ENCODE measurements at places on chromosomes 13 and 19.
A peak's percentile ranks its signal among the peaks of the same experiment; 100 is the strongest.

DNA sequence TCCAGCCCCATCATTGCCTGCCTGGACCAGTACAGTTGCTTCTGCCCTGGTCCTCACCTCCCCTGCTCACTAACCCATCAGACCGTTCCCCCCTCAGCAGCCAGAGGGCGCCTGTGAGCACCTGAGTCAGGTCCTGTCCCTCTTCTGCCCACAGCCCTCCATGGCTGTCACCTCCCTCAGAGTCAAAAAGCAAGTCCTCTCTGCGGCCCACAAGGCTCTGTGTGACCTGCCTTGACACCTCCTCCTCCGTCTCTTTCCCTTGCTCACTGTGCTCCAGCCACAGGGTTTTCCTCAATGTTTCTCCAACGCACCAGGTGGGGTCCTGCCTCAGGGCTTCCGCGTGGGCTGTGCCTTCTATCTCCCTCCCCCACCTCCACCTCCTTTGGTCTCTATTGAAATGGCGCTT lies 29.4 kb upstream of the PTPRS start:
- no peak for DNase-seq

GRCh38 chr19:34461375-34462100 lies 20.0 kb upstream of the WTIP start:
- DNase-seq = no peak

DNA sequence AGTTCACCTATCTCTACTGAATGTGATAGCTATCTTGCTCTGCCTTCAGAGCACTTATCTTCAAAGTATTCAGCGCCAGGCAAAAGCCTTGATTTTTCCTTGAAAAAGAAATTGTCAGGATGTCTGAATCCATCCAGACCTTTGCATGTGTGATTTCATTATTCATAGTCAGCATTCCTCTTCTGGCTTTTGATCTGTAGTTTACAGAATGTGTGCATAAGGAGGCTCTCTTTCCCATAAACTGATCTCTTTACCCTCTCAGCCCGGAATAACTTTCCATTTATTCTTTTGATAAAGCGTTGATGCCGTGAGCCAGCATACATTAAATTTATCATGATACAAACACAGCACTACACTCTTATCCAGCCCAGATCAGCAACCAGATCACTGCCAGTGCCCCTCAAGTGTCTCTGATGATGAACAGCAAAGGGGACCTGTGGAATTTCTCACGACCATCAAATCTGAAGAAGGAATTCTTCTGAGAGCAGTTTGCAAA lies 130.8 kb downstream of the DNAJC15 start:
- no peak for DNase-seq

- no peak for DNase-seq
Observed at GRCh38 chr13:49258089-49258796, 10.5 kb downstream of the CDADC1 start.

- no peak for DNase-seq
Observed at GRCh38 chr19:40245506-40246128, 19.1 kb upstream of the CCNP start.

GRCh38 chr13:100460791-100461190 lies 127.8 kb downstream of the GGACT start:
- DNase-seq = no peak

DNA sequence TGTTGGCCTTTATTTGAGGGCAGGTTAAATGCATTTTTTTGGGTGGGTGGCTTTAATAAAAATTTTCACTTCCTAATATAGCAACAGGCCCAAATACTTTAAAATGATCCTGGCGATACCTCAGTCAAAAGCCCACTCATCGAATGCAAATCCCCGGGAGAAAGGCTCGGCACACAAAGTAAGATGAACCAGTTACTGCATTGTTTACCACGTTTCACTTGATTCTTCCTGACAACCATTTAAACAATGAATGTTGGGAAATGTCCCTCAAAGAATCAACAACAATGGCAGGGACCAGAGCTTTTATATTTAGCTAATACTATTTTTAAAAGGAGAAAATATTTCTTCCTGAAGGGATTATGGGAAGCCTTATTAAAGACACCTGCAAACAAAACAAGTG lies 187.7 kb downstream of the ABCC4 start:
- no peak for DNase-seq

- no peak for DNase-seq
Observed at GRCh38 chr19:10211061-10211460, 16.3 kb upstream of the DNMT1 start.

- DNase-seq = no peak
Observed at GRCh38 chr19:5127717-5128116, 158.8 kb downstream of the KDM4B start.

GRCh38 chr13:22428188-22428828 lies 752.5 kb upstream of the SGCG start:
- DNase-seq = no peak

DNA sequence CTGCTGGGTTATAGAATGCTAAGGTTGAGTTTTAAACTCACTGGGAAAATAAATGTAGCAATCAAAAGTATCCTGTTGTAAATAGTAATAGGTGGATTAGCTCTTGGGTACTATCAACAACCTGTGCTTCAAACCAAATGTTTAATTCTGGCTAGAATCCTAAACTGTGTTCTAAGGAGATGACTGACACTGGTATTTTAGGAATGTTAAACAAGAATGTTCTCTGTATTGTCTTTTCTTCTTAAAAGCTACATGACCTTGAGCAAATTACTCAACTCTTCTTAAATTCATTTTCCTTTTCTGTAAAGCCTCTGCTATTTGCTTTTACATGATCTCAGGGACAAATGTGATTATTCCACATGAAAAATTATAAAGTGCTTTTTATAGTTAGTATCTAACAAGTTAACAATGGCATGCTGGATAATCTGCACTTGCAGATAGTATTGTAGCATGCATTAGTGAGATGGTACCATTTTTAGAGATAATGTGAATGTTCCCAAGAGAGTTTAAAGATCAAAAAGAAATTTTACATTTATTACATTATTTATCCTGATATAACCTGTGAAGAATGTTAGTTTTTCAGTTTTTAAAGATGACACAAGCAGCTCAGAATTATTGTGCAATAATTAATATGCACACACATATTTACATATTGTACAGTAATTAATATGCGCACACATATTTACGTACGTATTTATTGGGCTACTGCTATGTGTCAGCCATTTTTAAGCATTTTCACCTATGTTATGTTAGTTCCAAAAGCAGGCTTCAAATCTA lies 13.6 kb upstream of the EPSTI1 start:
- DNase-seq = no peak

GRCh38 chr13:24680258-24680920 lies at the start of gene ATP12A:
Gene ATP12A, plus strand, starts transcription at chr13:24680408. Its CDS starts 336 bp downstream, at chr13:24680744.
- peak; percentile 84 for DNase-seq

DNA sequence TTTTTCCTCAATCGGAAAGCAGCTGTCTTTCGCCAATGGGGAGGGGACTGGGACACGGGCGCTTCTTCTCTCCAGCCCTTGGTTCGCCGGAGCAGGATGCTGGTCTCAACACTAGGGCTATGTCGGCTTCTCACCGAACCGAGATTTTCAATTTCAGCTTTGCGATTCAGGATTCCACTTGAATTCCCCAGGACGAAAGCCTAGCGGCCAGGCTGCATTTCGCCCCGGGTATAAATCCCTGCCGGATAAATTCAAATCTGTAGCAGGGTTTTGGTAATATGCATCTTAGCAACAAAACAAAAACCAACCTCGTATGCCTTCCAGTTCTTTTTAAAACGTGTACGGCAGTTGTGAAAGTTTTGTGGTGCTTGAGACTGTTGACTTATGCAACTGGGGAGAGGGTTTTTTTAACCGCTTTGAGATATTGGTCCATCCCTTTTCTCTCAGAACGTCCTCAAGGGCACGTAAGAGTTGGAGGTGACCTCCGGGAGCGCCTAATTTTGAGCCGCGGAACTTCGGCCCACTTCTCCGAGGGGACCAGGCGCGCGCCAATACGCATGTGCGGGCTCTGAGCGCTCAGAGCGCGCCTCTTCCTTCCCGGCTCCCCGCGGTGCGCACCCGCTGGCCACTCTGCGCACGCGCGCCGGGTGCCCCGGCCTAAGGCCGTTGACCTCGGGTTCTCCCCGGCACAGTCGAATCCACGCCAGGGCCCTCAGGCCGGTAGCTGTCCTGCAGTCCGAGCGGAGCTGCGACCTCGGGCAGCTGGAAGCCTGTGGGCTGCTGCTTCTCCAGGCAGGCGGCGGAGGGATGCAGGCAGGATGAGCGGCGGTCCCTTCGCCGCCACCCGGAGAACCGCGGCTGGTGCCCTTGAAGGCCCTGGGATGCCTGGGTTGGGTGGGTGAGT lies 7.6 kb downstream of the POU4F1 start:
- no peak for DNase-seq

DNA sequence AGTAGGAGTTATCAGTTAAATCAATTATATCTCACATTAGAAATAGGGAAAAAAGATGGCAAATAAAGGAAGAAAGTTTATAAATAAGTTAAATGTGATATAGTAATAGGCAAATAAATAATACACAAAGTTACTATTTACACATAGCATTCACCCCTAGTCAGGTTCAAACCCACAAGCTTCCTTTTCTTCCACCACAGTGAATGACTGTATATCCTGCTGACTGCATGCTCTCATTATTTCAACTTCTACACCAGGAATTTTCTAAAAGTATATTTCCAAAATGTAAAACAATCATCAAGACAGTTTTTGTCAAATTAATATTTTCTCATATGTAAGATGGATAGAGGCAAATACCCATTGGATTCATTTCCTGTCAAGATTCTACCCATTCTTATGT lies 548.6 kb upstream of the SLITRK5 start:
- no peak for DNase-seq

GRCh38 chr19:54153731-54154326 lies 5.7 kb downstream of the LENG1 start:
- DNase-seq = no peak

DNA sequence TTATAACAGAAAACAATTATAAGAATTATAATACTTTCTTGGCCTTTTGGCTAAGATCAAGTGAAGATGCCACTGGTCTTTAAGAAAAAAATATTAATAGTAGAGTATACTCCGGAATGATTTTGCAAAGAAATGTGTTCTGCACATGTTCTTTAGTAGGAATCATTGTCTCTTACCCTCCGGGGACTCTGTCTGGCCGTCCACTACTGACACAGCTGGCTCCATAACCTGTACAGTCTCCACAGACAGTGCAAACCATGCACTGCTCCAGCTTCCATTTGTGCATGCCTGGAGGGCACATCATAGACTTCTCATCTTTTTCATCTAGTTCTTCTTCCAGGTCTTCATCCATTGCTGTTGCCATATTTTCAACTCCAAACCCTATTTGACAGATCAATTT lies 75.9 kb downstream of the MYCBP2 start:
- no peak for DNase-seq

DNA sequence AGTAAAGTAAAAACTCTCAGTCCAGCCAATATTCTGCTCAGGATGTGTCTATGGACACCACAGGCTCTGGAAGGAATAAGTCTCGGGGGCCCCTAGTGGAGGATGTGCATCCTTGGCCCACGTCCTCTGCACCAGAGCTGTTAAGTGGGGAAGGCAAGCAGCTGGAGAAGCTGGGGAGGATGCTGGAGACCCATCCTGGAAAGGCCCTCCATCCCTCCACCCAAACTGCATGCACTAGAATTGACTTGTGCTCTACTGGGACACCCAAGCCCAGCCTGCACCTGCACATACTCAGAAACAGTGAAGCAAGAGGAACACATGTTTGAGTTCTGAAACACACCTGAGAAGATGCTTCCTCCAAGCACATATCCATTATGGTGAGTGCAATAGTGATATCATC lies 307.8 kb downstream of the TSHZ3 start:
- DNase-seq = no peak
